ENCODE measurements at places on chromosomes 3 and 15. TPM values are rescaled to one million over a fixed set of nuclear protein-coding genes. Genes with fewer than 3 reads are reported as not detected.

Gene DAZL
- total RNA-seq: not detected

Gene P2RY12
- total RNA-seq: 49.8 TPM

Gene ITGB5
- total RNA-seq: 25.6 TPM

Gene MON1A
- 16.8 TPM for total RNA-seq

Gene ETV5
- total RNA-seq: 46.2 TPM

Gene ACKR2
- 0.16 TPM for total RNA-seq

Gene CIP2A
- total RNA-seq: 23.7 TPM

Gene BCL2A1
- 0.94 TPM for total RNA-seq

Gene TERC
- total RNA-seq: 102 TPM

Gene CEP19
- 8.0 TPM for total RNA-seq

Gene SLC22A13
- total RNA-seq: 0.94 TPM

Gene GPR149
- 0.16 TPM for total RNA-seq

Gene MED12L
- total RNA-seq: 6.1 TPM

Gene RPN1
- total RNA-seq: 181 TPM

Gene ACP3
- 1.2 TPM for total RNA-seq

Gene KLF15
- 2.8 TPM for total RNA-seq

Gene CFAP44
- 4.2 TPM for total RNA-seq

Gene IQCH
- 2.8 TPM for total RNA-seq

Gene TTC21A
- total RNA-seq: 2.5 TPM

Gene ELL3
- 3.0 TPM for total RNA-seq

Gene ACKR4
- 0.16 TPM for total RNA-seq

Gene ATP2C1
- 183 TPM for total RNA-seq

Gene CCR3
- not detected for total RNA-seq

Gene GOLGA8G
- not detected for total RNA-seq

Gene KLHL6
- total RNA-seq: 1.1 TPM

Gene CRYBG3
- 5.9 TPM for total RNA-seq

Gene SRGAP3
- 89.5 TPM for total RNA-seq

Gene FBXW12
- total RNA-seq: 2.5 TPM

Gene GRK7
- total RNA-seq: not detected

Gene TNFAIP8L3
- 1.9 TPM for total RNA-seq

Gene LINGO1
- 45.7 TPM for total RNA-seq

Gene VEPH1
- 9.2 TPM for total RNA-seq
